CD4-positive, alpha-beta T cell (primary cell): ENCODE measurements at places on chromosomes 7 and 10.

DNA sequence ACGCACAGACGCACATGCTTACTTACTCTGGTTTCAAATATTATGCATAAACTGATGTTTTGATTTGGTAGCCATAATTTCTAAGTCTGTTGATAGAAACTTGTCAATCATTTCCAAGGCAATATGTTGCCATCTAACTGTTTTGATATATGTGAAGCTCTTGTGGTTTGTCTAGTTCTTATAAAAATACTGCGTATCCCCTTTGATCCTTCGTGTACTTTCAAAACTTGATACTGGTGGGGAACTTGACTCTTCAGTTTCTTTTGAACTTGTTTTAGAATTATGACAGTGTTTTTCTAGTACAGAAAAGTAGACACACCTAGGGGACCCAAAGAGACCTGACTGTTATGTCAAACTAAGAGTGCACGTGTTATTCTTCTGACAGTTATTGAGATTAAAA, 708.0 kb downstream of the LRMDA start:
- no peak for DNase-seq

GRCh38 chr10:36195364-36195763, 553.3 kb upstream of the FZD8 start:
- DNase-seq: no peak

DNA sequence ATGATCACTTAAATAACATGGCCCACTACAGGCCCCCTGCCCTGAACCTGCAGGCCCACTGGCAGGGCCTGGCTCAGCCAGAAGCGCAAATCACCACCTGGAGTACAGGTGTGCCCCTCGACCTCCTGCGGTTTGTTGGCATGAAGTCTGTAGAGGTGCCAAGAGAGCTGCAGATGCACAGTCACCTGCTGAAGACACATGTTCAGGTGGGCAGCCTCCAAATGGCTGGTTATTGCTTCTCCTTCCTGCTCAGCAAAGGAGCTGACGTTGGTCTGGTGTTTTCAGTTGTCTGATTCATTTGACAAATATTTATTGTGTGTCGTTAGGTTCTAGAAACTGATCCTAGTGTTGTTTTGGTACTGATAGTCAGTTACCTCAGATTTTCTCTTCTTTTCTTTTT, 29.0 kb downstream of the DHTKD1 start:
- DNase-seq: no peak

GRCh38 chr7:103809229-103809994, 180.0 kb downstream of the RELN start:
- DNase-seq: no peak

DNA sequence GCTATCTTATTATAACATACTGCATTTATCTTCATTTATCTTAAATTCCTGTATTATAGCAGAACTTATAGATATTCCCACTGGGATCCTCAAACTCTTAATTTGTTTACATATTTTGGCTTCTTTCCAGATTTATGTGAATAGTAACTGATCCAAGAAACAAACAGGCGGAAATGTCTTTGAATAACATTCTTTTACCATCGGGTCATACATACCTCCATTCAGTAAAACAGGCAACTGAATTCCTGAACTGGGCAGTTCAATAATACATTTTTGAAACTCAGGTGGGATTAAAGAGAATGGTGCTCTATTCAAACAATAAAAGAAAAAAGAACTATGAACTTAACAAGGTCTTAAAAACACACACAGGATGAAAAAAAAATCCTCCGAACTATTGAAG, 337.4 kb downstream of the CRPPA start:
- no peak for DNase-seq

DNA sequence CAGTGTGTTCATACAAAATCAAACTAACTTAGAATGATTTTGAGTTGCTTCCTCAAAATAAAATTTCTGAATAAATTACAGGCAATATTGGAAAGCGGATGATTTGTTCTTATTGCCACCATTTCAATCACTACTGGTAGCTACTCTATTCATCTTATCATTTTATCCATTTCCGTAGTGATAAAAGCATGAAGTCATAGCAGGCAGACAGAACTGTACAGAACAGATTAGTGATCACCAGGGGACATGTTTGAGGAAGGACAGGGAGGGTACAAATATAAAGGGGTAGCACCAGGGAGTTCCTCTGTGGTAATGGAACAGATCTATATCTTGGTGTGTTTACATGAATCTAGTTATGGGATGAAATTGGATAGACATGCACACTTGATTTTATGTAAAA, 138.5 kb downstream of the WNT2 start:
- no peak for DNase-seq

DNA sequence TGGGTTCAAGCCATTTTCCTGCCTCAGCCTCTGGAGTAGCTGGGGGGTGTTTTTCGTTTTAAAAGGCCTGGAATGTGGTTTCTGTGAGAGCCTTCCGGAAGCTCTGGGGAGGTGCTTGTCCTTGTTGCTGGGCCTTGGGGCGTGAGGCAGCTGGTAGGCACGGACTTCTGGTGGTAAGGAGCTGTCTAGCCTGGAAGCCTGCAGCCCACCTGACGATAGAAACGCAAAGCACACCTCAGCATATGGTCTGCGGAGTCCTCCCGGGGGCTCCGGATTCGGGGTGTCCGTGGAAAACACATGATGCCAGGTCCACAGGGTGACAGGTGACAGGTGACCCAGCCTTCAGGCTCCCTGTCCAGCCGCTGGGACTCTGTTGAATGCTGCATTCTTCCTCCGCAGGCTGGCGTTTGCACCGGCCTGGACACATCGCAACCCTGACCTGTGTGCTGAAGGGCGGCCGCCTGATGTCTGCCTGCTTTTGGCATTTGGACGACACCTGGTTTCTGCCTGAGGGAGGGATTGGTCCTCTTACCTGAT, 37.3 kb downstream of the INPP5A start:
- no peak for DNase-seq

DNA sequence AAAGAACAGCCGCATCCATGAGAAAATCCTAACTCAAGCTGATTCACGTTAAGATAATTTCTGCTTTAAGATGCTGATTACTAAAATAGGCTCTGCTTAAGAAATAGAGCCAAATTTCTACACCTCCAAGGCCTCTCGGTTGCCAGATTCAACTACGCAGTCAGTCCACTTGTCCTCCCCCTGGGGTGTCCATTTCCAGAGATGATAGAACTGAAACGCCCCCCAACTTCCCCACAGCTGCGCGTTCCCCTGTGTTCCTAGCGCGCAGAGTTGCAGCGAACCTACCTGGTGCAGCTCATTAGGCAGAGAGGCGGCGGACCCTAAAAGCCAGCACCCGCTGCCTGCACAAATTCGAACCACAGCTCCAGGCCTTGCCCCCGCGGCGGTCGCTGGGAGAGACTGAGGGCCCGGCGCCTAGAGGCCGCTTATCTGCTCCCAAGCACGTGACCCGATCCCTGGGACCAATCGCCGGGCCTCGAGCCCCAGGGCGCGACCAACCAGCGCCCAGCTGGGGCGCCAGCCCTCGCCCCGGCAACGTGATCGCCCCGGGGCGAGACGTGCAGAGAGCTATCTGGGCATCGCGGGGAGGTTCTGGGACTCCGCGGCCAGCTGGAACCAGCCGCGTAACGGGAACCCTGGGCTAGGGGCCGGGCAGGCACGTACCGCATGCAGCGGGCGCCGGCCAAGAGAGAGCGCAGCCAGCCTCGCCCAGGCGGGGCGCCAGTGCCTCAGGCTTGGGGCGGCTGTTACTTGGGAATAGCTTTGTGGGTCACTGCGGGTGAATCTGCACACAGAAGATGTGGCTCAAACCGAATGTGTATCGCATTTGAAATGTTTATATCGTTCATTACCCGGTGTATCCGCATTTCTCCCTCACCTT, at the start of gene PPP1R3C:
Gene PPP1R3C, minus strand, starts transcription at position 401 of the 880 bp plus-strand sequence. Its CDS starts 102 bp downstream, at position 299.
- peak; percentile 35 for DNase-seq

GRCh38 chr7:92644406-92645113, 54.4 kb upstream of the FAM133B start:
- DNase-seq: no peak

- DNase-seq: no peak
Observed at GRCh38 chr10:62133618-62134017, 135.0 kb downstream of the RTKN2 start.

- no peak for DNase-seq
Observed at GRCh38 chr7:94392393-94392786, 2.3 kb upstream of the COL1A2 start.

- DNase-seq: no peak
Observed at GRCh38 chr7:41315764-41316163, 387.1 kb downstream of the INHBA start.

DNA sequence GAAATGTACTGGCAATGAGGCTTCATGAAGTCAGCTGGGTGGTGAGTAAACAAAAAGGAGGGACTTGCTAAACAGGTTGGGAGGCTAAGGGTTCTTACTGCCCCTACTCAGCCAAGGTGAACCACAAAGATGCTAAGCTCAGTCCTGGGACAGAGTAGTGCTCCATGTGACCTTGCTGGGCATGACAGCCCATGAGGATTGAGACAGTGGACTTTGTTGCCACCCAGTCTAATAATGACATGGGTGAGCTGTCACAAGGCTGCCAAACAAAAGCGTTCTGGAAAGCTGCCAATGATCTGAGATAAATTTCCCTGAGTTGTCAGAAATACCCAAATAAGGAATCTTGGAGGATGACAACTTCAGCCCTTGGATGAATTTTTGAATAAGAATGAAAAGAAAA, 75.2 kb downstream of the CLEC2L start:
- DNase-seq: no peak

DNA sequence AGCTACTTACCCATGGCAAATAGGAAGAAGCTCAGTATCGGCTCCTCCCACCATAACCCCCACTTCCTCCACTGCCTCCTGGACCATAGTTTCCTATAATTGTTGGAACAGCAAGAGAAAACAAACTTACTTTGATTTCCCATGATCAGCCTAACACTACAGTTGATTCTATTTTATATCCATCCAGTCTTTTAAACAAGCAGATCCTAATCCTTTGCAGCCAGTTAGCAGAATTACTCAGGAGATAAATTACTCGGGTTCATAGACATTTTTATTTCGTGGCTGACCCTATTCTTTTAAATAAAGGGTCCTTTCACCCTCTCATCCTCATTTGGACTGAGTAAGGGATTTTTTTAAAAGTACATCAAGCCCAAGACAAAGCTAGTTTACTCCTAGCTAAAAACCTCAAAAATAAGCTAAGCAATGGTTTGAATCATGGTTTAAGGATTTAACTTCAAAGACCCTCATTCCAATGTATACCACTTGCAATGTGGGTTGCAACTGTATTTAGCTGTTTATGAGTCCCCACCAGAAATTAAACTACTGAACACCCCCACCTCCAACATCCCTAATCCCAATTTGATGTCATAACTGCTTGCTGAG, 8.0 kb downstream of the HNRNPA2B1 start:
- DNase-seq: no peak

GRCh38 chr7:92528958-92529264, 316 bp downstream of the RBM48 start:
- no peak for DNase-seq

DNA sequence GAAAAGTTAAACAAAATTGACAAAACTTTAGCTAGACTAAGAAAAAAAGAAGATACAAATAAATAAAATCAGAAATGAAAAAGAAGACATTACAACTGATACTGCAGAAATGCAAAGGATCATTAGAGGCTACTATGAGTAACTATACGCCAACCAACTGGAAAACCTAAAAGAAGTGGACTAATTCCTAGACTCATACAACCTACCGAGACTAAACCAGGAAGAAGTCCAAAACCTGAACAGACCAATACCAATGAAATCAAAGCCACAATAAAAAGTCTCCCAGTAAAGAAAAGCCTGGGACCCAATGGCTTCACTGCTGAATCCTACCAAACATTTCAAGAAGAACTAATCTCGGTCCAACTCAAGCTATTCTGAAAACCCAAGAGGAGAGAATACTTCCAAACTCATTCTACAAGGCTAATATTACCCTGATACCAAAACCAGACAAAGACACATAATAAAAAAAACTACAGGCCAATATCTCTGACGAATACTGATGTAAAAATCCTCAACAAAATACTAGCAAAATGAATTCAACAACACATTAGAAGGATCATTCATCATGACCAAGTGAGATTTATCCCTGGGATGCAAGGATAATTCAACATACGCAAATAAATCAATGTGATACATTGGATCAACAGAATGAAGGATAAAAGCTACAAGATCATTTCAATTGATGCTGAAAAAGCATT, 20.3 kb downstream of the ELAPOR2 start:
- DNase-seq: no peak

DNA sequence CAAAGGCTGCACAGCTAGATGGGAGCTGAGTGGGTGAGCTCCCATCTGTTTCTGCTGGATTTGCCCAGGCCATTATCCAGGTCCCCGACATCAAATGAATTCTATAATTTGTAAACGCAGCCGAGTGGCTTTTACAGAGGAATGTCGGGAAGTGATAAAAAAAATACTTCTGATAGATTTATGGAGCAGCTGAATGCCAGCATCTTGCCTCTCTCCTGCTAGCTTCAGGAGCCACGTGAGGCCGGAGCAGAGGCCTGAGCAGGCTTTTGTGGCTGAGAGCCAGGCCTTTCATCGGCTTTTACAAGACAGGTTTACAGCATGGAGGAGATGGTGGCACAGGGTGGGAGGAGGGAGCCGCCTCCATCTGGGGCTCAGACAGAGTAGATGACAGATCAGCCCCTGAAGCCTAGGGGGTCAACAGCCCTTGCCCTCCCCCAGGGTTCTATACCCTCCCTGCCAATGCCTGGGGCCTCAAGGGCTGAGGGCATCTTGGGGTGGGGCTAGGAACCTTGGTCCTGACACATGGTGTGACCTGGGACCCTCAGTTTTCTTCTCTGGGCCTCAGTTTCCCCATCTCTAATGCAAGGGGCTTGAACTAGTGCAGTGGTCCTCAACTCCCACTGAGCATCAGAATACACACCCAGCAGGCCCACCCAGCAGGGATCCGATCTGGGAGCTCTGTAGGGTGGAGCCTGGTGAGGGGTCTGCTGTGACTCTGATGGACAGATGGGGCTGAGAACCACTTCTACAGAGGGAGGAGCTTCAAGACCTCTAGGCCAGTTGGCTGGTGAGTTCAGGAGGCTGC, 44.2 kb upstream of the PCBD1 start:
- no peak for DNase-seq

DNA sequence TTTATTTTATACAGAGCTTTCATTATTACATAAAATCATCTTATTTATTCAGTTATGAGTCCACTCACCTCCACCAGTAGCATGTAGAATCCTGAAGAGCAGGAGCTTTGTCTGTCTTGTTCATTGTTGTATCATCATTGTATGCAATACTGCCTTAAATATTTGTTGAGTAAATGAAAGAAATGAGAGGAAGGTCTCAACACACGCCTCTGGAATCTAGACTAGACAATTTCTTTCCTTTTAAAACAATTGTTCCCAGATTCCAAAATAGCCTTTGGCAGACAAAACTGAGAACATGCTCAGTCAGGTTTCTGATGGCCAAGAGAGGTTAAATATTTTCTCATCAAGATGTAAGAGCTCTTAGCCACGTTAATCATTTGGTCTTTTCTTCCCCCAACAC, 173.1 kb upstream of the AGR3 start:
- DNase-seq: no peak

- DNase-seq: no peak
Observed at GRCh38 chr10:53700278-53700677, 927.7 kb upstream of the MBL2 start.
